ENCODE measurements at places on chromosomes 7 and 10.

GRCh38 chr7:30091491-30091912 is 43.3 kb upstream of the MTURN start:
- no peak for DNase-seq

DNA sequence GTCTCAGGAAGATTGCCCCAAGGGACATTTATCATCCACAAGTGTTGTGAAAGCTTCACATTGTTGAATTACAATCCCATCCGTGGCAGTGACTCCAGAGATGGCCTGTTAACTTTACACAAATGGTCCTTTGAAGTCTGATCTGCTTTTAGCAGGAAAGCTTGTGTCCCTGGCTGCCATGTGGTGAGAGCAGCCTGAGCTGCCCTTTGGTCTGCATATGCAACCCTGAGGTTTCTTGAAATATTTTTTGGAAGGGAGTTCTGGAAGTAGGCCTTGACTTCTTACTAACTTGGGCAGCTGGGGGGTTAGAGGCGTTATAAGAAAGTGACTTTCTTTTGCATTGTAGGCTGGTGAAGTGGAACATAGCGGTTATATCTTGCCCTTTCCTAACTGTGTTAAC is 41.3 kb upstream of the FAM180A start:
- DNase-seq: no peak

DNA sequence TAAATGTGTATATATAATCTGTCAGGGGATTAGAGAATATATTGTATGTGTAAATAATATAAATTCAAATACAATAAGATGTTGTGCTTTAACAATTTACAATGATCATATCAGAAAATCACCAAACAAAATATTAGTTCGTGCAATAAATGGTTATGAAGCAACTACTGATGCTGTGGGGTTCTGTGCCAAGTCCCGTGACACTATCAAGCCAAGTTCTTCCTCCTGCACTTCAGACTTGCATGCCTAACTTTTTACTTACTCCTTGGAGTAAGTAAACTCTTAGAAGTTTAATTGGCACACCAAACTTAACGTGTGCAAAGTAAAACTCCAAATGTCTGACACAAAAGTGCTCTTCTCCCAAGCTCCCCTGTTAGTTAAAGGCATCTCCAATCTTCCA is 26.5 kb upstream of the TMEM254 start:
- DNase-seq: no peak

- no peak for DNase-seq
Observed at GRCh38 chr7:44823255-44823781, 24.6 kb downstream of the H2AZ2 start.

- no peak for DNase-seq
Observed at GRCh38 chr10:125812128-125812750, 10.8 kb downstream of the UROS start.

- DNase-seq: no peak
Observed at GRCh38 chr10:122461729-122462532, 578 bp downstream of the HTRA1 start.

DNA sequence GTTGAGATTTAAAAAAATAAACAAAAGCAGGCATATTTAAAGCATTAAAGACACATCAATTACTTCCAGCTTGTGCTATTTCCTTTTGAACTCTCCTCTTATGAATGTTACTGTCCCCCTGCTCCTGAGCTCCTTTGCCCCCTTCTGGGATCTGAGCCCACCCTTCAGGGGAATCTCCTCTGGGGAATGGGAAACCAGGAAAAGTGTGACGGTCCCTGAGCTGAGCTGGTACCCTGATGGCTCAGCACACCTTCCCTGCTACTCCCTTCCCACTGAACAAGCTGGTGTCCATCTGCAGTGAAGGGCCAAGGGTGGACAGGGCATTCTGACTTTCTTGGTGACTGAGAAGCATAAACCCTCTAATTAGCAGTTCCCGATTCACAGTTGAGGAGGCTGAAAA is 356.3 kb downstream of the PTEN start:
- DNase-seq: no peak

GRCh38 chr7:83921941-83922607 is 272.5 kb downstream of the SEMA3A start:
- DNase-seq: no peak

DNA sequence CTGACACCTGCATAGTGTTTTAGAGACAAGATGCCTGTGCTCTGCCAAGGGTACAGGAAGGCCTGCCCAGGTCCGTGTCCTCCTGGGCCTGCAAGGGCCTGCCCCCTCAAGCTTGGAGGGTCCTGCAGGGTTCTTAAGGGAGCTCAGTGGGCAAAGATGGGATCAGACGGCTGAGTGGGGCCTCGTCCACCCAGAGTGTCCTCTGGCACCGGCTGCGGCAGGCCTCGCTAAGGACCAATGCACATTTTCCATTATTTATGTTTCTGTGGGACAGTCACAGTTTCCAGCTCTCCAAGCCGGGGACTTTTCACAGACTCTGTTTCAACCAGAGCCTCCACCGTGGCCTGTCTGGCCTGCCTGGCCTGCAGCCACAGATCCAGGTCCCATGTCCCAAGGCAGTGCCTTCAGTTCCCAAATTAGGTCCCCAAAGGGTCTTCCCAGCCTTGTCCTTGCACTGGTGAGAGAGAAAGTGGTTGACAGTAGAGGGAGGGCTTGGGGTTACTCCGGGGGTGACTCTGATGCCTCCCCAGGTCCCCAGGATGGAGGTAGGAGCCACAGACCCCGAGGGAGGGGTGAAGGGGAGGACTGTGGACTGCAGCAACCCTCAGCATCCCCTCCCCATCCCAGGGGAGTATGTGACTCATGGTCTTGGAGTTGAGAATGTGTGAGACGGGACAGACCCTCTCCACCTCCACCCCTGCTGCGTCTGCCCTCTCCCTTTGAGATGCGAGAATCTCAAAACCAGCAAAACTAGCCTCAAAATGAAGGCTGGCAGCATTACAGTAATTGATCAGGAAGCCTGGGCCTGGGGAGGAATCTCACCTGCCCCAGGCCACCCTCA is 14.8 kb downstream of the MYL10 start:
- DNase-seq: no peak

DNA sequence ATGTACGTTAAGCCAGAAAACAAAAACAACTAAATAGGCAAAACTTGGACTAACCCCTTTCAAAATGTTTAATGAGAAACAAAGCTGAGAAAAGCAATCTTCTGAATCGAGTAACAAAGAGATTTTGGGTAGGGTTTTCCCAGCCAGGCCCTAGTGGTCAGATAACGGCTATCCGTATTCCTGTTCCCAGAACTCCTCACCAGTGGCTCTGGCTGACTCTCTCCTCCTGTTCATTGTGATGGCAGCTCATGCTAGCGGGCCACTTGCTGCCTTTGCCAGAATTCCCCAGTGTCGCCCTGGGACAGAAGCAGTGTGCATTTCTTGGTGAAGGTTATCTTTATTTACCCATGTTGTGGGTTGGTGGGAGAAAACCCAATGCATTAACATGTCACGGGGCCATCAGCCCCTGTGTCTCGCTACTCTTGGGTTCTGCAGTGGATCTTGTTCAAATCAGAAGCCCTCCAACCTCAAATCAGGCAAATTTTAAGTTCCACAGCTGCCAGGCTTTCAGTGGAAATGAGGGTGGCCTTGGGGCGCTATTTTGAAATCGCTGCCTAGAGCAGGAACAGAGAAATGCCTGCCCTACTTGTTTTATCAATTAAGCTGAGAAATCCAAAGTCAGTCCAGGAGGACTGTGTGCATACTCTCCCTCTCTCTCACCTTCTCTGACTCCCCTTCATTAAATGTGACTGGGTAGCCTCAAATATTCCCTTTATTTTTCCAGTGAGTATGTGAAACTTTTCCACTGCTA is 164.5 kb upstream of the NPVF start:
- no peak for DNase-seq

DNA sequence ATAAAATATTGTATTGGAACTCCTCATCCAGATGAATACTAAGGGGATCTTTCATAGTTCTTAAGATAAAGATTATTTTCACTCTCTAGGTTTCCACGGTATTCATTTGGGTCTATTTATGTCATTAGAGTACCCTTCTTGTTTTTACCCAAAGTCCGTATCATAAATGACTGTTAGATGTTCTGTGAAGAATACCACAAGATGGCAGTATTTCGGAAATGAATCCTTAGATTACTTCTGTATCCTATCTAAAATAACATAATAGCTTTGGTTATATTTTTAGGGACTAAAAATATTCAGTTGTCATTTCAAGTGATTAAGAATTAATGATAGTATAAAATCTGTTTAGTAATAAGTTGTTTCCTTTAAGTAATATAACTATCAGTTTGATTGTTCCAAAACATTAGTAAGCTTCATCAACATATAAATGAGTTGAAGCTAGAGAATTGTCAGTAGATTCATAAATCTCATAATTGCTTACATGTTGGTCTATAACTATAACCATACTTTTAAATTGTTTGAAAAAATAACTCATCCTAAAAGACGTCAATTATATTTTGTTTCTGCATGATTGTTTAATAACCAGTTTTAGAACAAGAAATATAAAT is 337.5 kb upstream of the KCND2 start:
- DNase-seq: no peak

GRCh38 chr7:2624293-2624886 is 7.4 kb upstream of the TTYH3 start:
- no peak for DNase-seq

DNA sequence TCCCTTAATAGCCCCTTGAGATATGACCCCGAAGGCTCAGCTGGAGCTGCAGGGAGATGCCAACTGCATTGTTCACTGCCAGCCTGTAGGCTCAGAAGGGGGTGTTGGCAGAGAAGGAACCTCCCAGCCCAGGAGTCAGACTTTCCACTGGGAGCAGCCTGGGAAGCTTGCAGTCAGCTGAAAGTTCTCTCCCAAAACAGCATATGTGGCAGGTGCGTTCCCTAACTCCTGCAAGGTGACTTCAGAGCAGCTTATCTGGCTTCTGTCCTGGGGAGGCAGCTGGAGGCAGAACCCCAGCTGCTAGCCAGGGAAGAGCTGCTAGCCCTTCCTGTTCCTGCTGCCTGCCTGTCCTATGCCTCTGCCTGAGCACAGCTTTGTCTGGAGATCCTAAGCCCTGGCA is 8.1 kb downstream of the SFTPA2 start:
- no peak for DNase-seq

GRCh38 chr7:55490099-55490498 is 82.2 kb downstream of the VOPP1 start:
- no peak for DNase-seq

GRCh38 chr10:113322843-113323242 is 230.0 kb upstream of the HABP2 start:
- DNase-seq: no peak

- DNase-seq: no peak
Observed at GRCh38 chr7:108648989-108649388, 79.3 kb downstream of the DNAJB9 start.

DNA sequence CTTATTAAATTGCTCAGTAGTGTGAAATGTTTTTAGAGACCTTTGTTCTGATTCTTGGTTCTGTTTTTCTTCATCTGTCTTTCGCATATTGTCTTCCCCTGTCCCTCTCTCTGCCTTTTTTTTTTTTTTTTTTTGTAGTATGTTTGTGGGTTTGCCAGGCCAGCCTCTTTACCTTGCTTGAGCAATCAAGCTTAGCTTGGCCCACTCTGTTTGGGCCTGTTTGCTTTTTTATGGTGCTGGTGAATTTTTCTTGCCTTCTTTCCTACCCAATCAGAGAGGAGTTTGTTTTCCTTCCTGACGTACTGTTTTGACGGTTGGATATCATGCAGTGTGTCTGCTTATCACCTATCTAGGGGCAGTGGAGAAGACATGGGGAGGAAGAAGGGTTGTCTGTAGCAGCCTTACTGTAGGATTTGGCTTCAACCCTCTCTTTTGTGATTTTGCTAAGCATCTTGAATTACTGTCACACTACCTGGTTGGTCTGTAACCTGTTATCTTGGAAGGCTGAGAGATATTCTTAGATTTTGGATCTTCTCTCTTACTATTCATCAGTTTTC is 64.0 kb downstream of the BBS9 start:
- no peak for DNase-seq

DNA sequence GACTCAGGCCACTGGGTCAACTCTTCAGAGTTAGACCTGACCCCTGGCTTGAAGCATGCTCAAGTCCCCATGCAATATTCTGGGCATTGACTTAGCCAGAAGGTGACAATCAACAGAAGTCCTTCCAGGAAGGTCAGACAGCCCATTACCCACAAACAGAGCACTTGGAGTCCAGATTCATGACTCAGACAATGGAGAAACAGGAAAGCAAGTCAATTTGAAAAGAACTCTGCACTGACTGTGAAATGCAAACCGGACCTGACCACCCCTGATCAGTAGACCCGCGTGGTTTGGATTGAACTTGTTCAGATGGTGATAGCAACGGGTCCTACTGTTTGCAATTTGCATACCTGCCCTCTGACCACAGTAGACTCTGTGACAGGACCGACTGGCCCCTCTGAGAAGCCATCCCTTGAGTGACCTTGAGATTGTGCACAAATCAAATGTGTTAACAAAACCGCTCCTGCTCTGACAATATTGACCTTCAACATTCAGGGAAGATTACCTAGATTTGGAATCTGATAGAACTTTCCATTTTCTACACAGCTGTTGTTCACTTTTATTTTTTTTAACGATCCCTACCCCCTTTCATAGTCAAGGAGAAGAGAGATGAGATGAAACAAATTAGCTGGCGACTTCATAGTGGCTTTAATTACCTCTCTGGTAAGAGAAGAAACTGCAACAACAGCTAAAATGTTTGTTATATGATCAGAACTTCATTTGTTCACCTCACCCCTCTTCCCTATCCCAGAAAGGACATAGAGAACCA is 138.7 kb downstream of the NRP1 start:
- no peak for DNase-seq

DNA sequence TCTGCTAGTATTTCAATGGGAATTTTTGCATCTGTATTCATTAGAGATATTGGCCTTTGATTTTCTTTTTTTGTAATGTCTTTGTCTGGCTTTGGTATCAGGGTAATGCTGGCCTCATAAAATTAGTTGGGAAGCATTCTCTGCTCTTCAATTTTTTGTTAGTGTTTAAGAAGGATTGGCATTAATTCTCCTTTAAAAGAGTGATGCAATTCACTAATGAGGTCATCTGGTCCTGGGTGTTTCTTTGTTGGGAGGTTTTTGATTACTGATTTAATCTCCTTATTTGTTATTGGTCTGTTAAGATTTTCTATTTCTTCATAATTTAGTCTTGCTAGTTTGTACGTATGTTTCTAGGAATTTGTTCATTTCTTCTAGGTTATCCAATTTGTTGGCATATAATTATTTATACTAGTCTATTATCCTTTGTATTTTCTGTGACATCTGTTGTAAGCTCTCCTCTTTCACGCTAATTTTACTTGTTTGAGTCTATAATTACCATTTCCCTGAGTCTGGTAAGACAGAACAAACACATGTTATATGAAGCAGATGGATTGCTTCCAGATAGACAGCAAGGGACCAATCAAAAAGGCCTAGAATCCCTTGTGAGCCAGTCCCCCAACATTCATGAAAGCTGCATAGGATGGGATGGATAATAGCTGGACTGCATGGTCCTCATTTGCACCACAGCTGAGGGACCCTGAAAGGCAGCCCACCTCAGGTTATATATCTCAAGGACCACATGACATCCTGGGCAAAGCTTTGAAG is 54.4 kb downstream of the MTPAP start:
- no peak for DNase-seq

GRCh38 chr7:14047709-14048399 is 58.4 kb upstream of the ETV1 start:
- DNase-seq: no peak

GRCh38 chr7:75689246-75690099 is 49.3 kb downstream of the HIP1 start:
- no peak for DNase-seq

GRCh38 chr10:3034616-3035015 is 32.7 kb upstream of the PFKP start:
- DNase-seq: no peak

Data from activated T-cell treated with anti-CD3 and anti-CD28 coated beads, Interleukin-2, amount 50 U/mL, for 48 hours (primary cell).